Hindlimb muscle (tissue), 1 donor: ENCODE measurements at places on chromosomes 11 and 22.

GRCh38 chr22:49900441-49901230 lies 17.6 kb downstream of the ALG12 start:
- DNase-seq = no peak

DNA sequence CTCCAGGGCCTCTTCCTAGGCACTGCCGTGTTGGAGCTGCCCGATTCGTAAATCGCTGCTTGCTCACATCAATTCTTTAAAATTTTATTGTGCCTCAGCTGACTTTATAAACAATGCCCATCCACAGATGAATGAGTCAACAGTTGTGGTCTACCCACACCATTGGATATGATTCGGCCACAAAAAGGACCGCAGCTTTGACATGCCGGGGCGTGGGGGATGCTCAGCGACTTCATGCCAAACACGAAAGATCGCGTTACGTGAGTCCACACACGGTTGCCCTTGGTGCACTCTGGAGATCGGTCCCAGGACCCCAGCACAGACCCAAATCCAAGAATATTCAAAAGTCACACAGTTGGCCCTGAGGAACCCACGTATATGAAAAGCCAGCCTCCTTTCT lies 195.7 kb downstream of the CTTN start:
- no peak for DNase-seq

DNA sequence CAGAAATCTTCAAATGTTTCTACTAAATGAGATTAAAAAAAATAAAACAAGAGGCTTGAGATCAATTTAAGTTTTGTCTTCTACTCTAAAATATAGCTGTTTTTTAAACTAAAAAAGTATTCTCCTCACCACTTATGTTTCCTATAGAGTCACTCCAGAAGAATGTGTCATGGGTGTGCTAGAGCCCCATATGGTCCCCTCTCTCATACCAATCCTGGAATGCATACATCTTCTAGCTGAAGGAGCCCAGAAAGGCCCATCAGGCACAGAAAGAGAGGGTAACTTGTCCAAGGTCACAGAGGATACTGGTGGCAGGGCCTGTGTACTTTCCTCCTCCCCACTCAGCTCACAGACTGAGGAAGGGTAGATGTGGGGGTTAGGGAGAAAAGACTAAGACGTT lies 34.4 kb downstream of the RELT start:
- DNase-seq = no peak

DNA sequence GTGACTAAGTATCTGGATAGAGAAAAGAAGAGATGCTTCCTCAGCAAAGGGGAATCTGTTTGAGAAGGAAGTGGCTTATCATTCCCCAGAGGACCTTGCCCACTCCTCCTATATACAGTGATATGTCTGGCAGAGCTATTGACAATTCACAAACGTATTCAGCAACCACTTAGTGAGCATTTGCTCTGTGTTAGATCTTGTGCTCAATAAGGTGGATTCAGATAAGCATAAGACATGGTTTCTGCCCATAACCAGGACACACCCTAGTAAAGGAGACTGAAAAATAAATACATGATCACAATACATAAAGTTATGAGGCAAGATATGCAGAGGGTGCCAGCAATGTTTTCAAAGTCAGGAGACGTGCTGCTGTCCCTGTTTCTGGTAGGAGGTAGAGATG lies 1.4 kb downstream of the TMEM9B start:
- DNase-seq = no peak

GRCh38 chr11:93520726-93521509 lies 22.3 kb downstream of the SMCO4 start:
- no peak for DNase-seq

- no peak for DNase-seq
Measured at GRCh38 chr22:43144949-43145348, 1.8 kb upstream of the MCAT start.

- DNase-seq = peak; percentile 56
Measured at GRCh38 chr11:63478896-63479295, 12.1 kb downstream of the PLAAT5 start.

GRCh38 chr11:114122686-114123085 lies 63.2 kb downstream of the ZBTB16 start:
- no peak for DNase-seq

DNA sequence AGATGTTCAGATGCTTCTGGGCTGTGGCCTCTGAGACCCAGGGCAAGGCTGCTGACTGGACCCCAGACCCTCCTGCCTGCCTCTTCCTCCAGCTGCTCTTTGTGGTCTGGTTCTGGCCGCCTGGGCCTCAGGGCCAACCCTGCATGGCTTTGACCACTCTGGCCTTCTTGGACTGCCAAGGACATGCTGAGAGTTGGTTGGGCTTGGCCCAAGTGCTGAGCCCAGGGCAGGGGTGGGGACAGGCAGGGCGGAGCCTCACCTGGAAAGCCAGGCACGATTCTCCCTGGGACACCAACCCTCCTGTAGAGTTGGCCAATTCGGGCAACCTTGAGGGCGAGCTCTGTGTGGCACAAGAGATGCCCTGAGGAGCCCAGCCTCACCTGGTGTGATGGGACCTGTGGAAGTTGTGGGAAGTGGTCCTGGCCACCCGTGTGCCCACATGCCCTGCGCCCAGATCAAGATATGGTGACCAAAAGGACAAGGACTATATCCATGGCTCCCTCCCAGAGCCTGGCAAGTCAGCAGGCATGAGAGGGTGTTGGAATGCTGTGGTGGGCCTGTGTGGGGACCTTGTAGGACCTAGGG lies 11.6 kb downstream of the TANGO2 start:
- no peak for DNase-seq
